ENCODE measurements at places on chromosomes 4 and X.

GRCh38 chrX:48509245-48509590 lies 426 bp downstream of the PORCN start:
- no peak for DNase-seq

DNA sequence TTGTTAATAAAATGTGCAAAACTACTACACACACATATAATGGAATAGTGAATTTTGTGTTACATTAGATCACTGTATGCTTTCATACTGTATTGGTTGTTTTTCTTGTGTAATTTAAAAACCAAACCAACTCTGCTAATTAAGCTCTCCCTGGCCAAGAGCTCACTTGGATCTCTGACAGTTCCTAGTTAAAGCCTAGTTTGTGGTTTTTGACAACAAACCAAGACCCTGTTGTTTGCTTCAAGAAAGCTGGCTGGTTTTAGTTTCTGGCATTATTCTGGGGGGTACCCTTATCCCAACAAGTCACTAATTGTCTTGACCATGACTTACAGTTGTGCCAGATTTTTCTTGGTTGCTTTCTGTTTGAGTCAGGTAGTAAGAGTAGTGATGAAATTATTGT lies 121.4 kb upstream of the CXorf66 start:
- DNase-seq = no peak

DNA sequence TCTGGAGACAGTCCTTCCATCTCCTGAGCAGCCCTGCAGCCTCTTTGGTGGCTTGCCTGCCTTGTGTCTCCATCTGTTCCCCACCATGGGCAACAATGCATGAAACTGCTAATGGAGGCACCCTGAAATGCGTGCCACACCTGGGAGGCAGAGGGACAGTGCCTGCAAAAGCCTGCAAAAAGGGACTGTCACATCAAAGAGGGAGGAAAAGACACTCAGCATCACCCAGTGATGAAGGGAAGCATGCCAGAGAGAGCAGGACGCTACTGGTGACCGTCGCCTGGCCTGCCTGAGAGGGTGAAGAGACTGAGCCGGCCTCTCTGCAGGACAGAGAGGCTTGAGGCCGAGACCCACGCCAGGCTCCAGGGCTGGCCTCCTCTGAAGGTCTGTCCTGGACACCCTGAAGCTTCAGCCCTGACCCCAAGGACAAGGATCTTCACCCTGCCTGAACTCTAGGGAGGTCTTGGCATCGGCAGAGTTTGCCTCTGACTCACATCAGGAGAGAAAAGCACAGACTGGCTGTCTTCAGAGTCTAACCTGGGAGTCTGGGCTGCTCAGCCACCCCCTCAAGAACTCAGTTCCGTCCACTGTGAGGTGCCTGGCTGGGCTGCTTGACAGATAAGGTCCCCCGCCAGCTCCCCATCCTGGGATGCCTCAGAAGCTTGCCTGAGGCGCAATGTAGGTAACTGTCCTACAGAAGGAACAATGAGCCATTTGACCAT lies 8.1 kb downstream of the ACSL1 start:
- no peak for DNase-seq

GRCh38 chrX:121864561-121864960 lies 817.2 kb downstream of the GLUD2 start:
- DNase-seq = no peak

- no peak for DNase-seq
These were observed 16.8 kb downstream of the SH3BP2 start for GRCh38 chr4:2809610-2810180.

DNA sequence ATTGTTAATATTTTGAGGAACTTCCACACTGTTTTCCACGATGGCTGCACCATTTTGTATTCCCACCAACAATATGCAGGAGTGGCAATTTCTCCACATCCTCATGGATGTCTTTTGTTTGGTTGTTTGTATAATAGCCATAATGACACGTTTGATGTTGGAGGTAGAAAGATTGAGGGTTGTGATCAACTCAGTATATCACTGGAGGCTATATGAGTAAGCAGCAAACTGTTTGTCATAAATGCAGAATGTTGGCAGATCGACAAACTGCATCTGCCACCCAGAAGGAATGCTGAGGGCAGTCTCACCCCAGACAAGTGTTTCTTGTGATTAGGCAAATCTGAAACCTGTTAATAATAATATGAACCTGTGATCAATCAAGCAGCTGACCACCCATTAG lies 243.9 kb upstream of the WDFY3 start:
- DNase-seq = no peak

DNA sequence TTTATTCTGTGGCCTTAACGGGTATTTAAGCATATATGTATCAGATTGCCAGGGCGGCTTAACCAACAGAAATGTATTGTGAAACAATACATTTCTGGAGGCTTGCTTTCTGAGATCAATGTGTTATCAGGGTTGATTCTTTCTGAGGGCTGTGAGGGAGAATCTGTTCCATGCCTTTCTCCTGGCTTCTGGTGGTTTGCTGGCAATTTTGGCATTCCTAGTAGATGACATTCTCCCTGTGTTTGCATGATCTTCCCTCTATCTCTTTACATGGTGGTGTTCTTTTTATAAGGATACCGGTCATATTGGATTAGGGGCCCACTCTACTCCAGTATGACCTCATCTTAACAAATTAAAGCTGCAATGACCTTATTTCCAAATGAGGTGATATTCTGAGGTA lies 16.9 kb upstream of the CEP135 start:
- no peak for DNase-seq

- DNase-seq = no peak
These were observed 39.3 kb downstream of the ATP2B3 start for GRCh38 chrX:153556767-153557166.

GRCh38 chrX:16300831-16301230 lies 133.6 kb downstream of the MAGEB17 start:
- DNase-seq = no peak

- no peak for DNase-seq
These were observed 8.9 kb upstream of the CDKL2 start for GRCh38 chr4:75639124-75639695.

DNA sequence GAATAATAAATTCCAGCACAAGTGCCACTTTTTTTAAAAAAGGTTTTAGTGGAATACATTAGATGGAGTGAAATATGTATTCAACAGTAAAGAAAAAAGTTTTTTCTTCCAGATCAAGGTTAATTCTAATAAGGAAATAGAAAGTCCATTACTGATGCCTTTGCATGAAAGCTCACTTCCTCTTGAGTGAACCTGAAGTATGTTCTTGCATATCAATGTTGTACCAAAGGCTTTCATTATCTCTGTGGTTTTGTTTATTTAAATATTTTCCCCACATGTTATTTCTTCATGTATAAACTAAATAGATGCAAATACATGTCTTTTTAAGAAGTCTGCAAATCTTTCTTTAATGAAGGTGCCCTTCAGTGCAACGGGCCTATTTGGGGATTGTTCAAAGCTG lies 307.9 kb downstream of the C4orf33 start:
- no peak for DNase-seq

- no peak for DNase-seq
These were observed 162.1 kb downstream of the EPHA5 start for GRCh38 chr4:65508168-65508567.

DNA sequence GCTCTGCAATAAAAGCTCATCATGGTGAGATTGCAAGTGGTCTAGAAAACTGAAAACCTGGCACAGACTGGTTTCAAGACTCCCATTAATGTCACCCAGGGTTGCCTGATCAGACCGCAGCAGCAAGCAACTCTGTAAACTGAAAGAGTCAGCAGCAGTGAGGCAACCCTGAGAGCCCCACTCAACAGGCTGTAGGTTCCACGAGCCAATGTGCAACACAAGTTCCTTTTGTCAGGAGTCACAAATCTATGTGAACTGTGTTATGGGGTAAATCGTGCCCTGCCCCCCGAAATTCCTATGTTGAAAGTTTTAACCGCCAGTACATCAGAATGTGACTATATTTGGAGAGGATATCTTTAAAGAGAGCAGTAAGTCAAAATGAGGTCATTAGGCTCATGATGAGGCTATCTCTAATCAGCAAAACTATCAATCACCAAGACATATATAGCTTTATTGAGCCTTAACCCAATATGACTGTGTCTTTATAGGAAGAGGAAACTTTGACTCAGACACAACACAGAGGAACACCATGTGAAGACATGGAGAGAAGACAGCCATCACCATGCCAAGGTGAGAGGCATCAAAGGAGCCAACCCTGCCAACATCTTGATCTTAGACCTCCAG lies 94.0 kb downstream of the FBXO8 start:
- DNase-seq = no peak

- DNase-seq = no peak
These were observed 88.5 kb upstream of the GPR34 start for GRCh38 chrX:41600291-41600690.

DNA sequence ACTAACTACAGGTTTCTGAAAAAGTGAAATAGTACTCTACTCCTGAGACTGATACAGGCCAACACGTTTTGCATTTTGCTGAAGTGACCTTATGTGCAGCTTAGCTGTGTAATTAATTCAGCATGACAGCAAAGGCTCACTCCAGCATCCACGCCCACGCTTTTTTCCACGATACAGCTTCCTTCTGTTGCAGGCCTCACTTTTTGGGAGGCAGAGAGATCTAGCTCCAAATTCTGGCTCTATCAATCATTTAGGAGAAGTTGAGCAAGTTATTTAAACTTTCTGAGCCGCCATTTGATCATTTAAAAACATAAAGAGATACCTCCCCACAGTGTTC lies 160.3 kb downstream of the AFAP1 start:
- DNase-seq = no peak

DNA sequence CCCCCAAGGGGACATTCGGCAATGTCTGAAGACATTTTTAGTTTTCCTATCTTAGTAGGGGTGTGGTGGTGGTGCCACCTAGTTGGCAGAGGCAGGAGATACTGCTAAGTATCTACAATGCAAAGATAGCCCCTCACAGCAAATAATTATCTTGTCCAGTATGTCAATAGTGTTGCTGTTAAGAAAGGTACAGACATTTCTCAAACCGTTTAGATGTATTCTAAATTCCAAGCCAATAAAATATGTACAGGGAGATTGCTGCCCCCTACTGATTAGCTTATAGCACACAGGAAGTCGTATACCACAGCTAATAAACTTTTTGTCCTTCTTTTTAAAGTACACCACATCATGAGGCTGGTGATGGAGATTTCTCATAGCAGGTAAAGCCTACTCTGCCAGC lies 260.5 kb downstream of the TMA16 start:
- DNase-seq = no peak

- DNase-seq = no peak
These were observed 454.7 kb downstream of the PPP4R3C start for GRCh38 chrX:27008486-27008885.

DNA sequence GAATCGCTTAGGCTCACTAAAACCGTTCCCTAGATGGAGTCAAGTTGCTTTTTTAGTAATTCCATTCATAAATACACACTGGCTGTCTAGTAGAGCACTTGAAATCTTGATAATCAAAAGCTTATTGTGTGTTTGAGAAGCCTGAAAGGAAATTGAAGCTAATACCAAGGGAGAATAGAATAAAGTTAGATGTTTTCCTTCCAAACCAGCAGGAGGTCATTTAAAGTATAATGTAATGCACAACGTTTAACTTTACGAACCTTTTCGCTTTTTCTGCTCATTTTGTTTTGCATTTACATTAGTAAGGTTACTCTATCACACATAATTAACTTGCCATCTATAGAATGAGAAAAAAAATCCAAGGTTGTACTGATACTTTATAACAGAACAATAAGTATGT lies 440.9 kb downstream of the NKX6-1 start:
- DNase-seq = no peak

DNA sequence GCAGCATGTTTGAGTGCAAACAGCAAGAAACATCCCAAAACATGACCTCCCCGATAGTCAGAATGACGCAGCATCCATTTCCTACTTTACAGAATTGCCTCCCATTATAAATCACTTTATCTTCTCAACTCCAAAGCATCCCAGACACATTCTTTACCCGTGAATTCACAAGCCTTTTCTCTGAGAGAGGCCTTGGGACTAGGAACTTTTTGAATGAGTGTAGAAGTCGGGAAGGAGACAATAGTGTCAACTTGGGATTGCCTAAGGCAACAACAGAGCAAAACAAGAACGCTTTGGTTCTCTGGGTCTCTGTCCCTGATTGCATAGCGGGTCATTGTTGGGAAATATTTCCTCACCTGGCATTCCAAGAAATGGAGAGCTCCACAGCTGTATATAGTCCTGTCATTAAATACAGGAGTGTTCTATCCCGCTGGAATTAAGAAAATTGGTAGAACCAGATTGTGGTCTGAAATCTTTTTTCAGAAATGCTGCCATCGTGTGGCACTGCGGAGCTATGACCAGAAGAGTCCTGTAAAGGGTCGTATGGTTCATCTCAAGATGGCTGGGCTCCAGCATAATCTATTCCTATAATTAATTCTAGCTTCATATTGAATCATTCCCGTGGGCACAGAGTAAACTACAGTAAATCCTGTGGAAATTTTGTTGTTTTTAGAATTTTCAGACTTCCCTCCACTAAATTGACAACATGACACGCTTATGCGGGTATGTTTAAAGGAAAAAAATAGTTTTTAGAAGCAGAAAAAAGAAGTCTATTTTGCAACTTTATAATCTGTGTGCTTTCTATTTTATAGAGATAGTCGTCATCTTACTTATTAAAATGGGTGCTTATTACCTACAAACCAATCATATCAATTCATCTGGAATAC lies 2.0 kb upstream of the SPP1 start:
- DNase-seq = peak; percentile 44

GRCh38 chr4:53653484-53654053 lies 62.3 kb upstream of the LNX1 start:
- no peak for DNase-seq

DNA sequence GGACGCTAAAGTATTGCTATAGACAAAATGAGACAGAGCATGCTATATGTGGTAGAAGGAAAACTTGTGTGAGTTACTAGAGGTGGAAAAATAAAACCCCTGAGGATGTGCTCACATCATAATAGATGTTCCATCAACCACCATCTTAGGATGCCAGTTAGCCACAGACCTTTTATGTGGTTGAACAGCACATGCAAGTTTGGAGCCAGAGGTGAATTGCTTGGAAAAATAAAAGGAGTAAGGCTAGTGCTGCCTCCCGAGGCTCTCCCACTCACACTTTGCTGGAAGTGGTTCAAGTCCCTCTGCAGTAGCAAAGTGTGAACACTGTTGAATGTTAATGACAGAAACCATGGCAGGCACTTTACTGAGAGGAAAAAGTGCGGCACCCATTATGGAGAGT lies 39.4 kb upstream of the PPARGC1A start:
- no peak for DNase-seq

GRCh38 chr4:182843808-182844325 lies 73.3 kb downstream of the DCTD start:
- no peak for DNase-seq

- no peak for DNase-seq
These were observed 1950.7 kb upstream of the IGFBP7 start for GRCh38 chr4:59060895-59061294.

GRCh38 chrX:102599951-102600579 lies 750 bp downstream of the ARMCX5 start:
- no peak for DNase-seq

GRCh38 chrX:131894995-131895394 lies 128.1 kb upstream of the STK26 start:
- DNase-seq = no peak

- no peak for DNase-seq
These were observed 792.9 kb upstream of the HTR2C start for GRCh38 chrX:113790987-113791386.

GRCh38 chrX:87697409-87697808 lies 179.8 kb downstream of the KLHL4 start:
- no peak for DNase-seq

Data from left cardiac atrium (tissue), 4 donors.